Right renal pelvis (tissue), 4 donors: ENCODE measurements at places on chromosomes 5 and 9.

DNA sequence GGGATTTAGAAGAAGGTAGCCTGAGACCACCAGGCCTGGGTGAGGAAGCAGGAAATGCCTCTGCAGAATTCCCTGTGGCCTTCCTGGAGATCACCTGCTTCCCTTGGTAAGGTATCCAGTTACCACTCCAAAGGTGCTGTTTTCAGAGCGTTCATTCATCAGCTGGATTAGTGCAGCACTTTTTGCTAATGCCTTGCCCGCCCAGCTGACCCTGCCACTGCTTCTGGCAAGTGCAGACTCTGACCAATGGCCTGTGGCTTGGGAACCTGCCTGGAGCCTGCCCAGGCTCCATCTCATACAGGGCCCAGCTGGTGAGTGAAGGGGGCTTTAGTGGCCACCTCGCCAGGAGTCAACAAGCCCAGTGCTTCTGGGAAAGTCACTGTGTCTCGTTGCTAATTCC is 48.6 kb downstream of the FOXI1 start:
- no peak for DNase-seq

GRCh38 chr5:137757634-137758033 is 3.5 kb upstream of the HNRNPA0 start:
- no peak for DNase-seq

GRCh38 chr5:53962306-53962705 is 348.1 kb downstream of the ARL15 start:
- DNase-seq, result no peak

DNA sequence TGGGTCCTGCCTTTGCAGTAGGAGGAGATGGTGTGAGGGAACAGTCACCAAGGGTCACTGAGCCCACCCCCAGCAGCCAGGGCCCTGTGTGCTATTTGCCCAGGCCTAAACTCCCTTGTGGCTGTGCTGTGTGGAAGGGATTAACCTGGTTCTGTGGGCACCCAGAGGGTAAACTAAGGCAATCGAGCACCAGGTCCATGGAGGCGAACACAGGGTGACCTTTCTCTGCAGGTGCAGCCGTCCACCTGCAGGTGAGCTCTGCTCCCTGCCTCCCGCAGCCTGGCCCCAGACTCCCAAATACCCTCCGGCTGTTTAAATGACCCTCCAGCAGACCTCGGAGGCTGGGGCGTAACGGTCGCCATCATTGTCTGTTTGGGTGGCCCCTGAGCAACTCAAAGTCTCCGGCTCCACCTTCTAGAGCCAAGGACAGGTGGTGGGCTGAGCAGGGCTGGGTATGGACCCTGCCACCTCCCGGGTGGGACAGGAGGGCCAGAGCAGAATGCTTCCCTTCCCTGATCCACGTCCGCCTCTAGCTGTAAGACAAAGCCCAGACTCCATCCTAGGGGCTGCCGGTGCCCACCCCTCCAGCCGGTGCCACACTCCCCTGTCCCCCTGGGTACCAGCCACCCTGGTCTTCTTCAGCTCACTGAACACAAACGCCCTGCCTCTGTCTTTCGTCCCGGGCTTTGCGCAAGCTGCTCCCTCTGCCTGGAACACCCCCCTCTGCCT is 34.1 kb upstream of the FIBCD1 start:
- DNase-seq, result no peak

DNA sequence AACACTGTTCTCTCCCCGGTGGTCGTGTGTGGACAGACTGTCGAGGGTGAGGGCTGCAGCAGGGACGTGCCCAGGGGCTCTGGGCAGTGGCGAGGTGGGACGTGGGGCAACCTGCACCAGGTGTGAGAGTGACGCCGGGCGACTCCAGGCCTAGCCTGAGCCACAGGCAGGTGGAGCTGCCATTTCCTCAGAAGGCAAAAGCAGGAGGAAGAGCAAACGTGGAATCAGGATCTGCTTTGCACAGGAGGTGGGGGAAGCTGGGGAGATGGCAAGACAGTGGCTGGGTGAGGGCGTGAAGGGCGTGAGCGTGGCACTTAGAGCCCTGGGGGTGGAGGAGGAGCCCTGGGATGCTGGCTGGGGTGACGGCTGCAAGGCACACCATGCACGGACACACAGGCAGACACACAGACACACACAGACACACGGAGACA is 39.6 kb upstream of the NSMF start:
- DNase-seq, result no peak
